ENCODE measurements at places on chromosomes 1 and 21.

DNA sequence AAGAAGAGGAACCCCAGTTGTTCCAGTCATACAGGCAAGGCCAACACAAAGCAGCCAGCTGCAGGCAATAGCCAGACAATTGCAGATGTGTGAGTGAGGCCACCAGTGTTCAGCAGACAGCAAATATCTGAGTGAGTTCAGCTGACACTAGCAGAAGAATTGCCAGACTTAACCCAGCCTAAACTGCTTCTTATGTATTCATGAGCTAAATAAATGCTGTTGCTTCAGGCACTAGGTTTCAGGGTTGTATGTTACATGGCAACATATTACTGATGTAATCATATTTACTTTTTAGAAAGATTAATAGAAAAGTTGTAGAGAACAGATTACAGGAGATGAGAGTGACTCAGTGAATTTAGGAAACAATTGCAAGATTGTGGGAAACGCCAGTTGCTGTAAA is 129.8 kb upstream of the CHODL start:
- DNase-seq: no peak

DNA sequence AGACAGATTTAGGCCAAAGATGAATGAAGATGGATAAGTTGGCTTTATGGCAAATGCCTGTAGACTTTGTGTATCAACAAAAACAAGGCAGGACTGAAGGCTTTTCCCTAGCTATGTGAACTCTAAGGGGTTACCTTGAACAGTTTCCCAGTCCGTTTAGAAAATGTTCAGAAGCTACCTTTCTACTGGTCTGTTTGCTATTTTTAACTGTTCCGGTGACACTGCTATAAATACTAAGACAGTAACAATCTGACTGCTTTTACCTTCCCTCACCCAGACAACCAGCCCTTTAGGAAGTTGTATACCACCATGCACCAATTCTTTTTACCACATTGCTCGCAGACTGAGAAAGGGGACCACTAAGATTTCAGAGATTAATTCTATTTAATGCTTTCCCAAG is 102.2 kb downstream of the PHTF1 start:
- DNase-seq: no peak

DNA sequence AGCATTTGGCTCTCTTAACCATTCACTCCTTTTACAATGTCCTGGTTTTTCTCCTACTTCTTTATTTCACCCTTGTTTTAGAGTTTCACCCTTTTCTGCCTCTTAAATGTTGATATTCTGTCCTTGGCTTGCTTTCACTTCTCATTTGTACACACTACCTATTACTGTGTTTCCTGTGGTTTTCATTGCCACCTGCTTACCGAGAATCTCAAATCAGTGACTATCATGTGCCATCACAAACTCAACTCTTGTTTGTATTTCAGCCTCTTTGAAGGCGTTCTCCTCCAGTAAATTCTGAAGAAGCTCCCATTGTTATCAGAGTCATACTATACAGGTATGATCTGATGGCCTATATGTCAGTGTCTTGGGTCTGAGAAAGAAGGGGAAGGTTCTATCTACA is 65.7 kb downstream of the NPHS2 start:
- DNase-seq: peak; percentile 14

GRCh38 chr1:26287033-26287711 is 7.3 kb downstream of the SH3BGRL3 start:
- peak; percentile 78 for DNase-seq

GRCh38 chr1:183372586-183373230 is 45.5 kb downstream of the NMNAT2 start:
- no peak for DNase-seq

GRCh38 chr1:68675336-68675735 is 178.5 kb upstream of the DEPDC1 start:
- no peak for DNase-seq

- DNase-seq: no peak
These were observed 199.9 kb upstream of the JUN start for GRCh38 chr1:58983633-58984245.

- DNase-seq: no peak
These were observed 291.0 kb downstream of the PRDM2 start for GRCh38 chr1:13990939-13991338.

DNA sequence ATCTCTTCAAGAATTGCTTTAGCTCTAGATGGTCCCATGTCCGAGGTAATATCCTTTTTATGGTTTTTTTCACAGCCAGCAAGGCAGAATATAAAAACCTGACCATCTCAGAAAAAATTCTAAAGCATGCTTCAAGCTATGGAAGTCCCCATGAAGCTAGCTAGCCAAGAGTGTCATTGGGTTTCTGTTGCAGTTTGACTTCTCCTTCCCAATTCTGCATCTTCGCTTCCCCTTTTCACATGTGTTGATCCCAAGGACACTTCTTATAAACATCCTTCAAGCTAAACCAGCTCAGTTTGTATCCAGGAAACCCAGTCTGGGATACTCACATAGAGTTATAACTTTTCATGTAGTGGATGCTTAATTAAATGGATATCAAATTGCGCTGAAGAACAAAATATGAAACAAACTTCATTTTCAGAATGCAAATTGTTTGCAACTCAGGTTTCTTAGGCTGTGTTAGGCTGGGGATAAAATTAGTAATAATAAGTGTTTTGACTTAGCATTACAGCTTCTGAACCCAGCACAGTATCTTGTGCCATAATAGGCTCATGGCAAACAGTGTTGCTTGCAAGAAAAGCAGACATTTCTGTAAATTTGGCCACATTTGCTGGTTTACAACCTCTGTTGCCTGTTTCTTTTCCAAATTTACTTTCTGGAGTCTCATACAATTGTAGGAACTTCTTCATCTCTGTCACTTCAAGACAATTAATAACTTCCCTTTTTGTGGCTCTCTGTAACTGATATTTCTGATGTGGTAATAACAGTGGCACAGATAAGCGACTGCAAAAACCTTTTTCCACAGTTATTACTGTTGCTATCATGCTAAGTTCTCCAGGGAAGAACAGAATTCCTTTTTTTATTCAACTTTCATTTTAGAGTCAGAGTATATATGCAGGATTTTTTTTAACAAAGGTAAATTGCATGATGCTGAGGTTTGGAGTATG is 53.2 kb downstream of the NCAM2 start:
- DNase-seq: peak; percentile 53

- no peak for DNase-seq
These were observed 8.3 kb downstream of the TNR start for GRCh38 chr1:175735144-175735543.

DNA sequence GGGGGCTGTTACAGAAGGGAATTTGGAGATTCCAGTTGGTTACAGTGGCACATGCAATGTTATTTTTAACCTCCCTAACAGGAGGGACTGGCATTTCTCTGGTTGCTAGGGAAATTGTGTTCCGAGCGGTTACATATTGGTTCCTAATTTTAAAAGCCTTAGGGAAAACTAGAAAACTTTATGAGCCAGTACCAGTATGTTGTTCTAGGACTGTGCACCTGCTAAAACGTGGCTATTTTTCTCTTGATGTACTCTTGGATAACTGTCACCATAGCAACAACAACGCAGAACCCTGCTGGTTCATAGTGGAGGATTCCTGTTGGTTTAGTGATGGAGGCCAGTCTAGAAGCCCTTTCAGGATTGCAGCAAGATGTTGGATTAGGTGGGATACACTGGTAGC is 68.9 kb upstream of the PGBD5 start:
- no peak for DNase-seq

GRCh38 chr1:13697738-13698137 is 2.2 kb upstream of the PRDM2 start:
- no peak for DNase-seq

- DNase-seq: peak; percentile 51
These were observed 440.9 kb upstream of the ZRANB2 start for GRCh38 chr1:71521655-71522264.

DNA sequence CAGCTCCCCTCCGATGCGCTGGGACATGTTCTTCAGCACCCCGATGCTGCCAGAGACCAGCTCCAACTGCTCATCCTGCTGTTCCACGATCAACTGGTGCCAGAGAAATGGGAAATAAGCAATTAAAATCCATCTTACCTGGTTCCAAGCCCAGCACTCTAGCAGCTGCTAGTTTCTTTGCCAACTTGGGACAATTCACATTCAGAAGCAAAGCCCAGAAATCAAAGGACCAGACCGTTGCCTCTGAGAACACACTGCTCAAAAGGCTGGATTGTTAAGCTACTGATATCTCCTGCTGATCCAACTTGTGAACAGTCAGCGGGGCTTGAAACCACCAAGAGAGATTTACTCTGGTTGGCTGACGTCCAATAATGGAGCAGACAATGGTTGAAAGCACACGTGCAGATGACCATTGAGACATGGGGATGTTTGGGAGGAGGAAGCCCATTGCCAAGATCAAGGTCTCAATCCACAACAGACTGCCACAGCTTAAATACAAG is 34.4 kb downstream of the STX6 start:
- no peak for DNase-seq

DNA sequence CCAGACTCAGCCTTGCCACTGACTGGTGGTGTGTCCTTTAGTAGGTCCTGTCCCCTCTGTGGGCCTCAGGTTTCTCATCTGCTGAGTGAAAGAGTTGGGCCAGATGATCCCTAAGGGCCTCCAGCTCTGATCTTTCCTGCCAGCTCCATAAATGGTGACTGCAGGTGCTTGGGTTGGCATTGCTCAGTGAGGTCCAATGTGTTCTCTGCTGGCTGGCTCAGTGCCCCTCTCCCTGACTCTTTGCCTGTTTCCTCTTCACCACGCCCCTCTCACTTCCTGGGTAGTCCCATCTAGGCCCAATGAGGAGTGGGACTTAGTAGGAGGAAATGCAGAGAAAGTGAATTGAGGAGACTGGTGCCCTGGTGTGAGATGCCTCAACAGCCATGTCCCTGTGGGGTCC is 36.6 kb downstream of the UBE2T start:
- no peak for DNase-seq

DNA sequence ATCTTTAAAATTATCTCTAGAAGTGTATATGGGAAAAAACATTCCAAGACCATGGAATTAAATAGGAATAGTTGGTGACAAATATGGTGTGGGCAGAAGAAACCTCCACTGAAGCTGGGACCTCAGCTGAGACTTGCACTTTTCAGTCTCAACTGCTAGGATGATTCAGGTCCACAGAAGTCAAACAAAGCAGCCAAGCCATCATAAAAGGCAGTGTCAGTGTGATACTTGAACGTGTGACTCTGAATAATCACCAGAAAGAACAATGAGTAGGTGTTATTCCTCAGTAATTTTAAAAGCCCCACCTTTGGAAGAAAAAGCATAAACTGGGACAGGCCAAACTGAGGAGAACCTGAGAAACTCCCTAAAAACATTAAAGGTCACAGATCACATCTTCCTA is 90.7 kb downstream of the ZNF281 start:
- DNase-seq: peak; percentile 50
